ENCODE measurements at places on chromosomes 6 and 20.

DNA sequence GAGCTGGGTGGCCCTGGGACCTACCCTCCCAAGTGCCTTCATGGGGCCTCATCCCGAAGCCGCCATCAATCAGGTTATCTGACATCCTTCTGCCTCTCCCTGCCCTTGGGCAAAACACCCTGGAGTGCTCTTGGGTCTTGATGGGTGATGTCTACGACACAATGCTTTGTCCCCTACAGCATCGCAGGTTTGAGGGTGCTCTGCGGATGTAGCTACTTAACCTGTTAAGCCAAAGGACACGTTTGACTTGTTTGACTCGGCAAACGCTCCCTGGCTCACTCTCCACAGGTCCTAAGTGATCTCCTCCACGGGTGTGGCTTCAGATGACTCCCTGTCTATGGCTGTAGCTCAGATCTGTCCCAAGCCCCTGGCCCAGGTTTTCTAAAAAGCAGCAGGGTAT lies 35.6 kb downstream of the TBC1D7 start:
- DNase-seq = no peak

- DNase-seq = no peak
These were observed 2.5 kb downstream of the NTSR1 start for GRCh38 chr20:62710886-62711702.

DNA sequence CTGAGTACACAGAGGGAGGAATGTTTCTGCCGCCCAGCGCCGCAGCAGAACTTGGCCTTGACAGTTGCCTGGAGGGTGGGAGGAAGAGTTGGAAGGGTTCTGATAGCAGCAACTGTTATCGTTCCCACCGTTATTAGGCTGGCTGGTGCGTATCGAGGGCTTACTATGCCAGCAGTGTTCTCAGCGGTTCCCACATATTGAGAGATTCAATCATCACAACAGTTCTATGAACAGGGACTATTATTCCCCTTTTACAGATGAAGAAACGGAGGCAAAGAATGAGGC lies 380.1 kb upstream of the SULF2 start:
- no peak for DNase-seq

- no peak for DNase-seq
These were observed 16.5 kb upstream of the NNAT start for GRCh38 chr20:37504404-37505096.

DNA sequence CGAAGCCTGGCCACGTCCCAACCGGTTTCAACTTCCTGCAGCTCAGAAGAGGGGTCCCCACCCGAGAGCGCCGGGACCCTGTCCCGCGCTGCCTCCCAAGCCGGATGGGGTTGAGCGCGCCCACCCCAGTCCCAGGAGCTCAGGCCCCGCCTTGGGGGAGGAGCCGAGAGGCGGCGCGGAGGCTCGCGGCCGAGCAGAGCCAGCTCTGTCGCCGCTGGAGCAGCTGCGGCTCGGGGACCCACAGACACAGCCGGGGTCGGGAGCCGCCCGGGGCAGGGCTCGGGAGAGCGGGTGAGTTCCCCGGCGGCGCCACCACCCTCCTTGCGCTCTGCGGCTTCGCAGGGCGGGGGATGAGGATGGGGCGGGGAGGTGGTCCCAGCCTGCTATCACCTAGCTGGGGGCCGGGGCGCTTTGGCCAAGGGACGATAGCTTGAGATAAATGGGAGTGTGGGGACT lies at the start of gene PPP1R16B:
PPP1R16B (plus strand) TSS at position 196 of the 456 bp plus-strand sequence. CDS start 30,229 bp downstream, outside the sequence.
- DNase-seq = peak; percentile 83

DNA sequence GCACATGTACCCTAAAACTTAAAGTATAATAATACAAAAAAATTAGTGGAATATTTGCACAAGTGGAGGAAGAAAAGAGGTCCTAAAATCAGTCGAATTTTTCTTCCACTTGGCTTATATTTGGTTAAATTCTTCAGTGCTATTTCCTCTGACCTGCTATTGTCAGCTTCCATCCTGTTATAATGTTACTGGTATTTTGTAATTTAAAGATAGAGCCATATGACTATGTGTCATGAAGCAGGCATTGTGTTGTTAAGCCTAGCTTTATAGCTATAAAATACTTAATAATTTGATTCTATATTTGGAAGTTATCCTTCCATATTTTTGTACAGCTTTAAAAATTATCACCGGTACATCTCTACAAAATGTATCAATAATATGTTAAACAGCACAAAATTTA lies 455.9 kb upstream of the MARCKS start:
- no peak for DNase-seq

GRCh38 chr6:146700078-146700686 lies 101.4 kb downstream of the ADGB start:
- DNase-seq = peak; percentile 48

DNA sequence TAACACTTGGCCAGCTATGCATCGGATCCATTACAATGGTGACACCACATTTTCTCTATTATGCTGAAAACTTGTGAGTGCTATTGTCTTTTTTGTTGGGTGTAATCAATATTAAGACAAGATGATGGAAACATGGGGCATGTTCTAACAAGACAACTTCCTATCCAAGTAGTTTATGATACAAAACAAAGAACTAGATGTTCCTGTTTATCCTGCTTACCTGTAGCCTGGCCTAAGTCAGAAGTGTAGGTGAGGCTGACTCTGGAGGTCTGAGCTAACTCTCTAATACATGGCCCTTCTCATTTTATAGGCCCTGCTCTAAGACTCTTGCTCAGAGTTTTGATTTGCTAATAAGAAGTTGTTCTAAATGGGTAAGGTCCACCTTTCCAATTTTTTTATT lies 242.4 kb upstream of the STXBP5 start:
- DNase-seq = no peak

GRCh38 chr6:36692220-36692619 lies 5.4 kb upstream of the RAB44 start:
- peak; percentile 81 for DNase-seq

GRCh38 chr6:113433335-113433991 lies 423.7 kb upstream of the MARCKS start:
- DNase-seq = peak; percentile 24

DNA sequence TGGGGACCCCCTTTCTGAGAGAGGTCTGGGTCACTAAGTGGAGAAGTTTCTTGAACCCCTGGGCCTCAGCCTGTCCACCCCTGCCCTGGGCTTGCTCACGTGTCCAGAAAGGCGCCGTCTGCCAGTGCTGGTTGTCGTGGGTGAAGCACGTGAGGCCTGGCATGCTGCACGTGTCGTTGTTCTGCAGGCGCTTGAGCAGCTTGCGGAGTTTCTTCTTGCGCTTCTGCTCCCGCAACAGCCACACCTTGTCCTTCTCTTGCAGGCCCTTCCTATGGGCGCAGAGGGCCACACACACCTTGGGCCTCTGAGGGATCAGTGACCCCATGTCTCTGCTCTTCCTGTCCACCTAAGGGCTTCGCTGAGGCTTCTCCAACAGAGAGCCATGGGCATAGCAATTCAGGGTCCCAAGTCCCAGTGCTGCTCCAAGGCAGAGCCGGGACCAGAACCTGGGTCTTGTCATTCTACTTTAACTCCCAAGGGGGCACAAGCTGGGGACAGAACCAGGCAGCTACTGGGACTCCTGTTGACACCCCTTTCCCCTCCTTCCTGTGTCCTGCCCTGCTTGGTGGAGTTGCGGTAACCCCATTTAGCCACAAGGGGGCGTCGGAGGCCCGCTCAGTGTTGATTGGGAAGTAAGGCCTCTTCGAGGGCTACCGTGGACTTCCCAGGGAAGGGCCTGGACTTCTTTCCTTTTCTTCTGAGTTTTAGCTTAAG lies 121.8 kb downstream of the SULF2 start:
- DNase-seq = peak; percentile 68

- no peak for DNase-seq
These were observed 44.3 kb upstream of the FRMD1 start for GRCh38 chr6:168123165-168123911.

GRCh38 chr20:2771631-2772080 lies 28.8 kb downstream of the CPXM1 start:
- no peak for DNase-seq

DNA sequence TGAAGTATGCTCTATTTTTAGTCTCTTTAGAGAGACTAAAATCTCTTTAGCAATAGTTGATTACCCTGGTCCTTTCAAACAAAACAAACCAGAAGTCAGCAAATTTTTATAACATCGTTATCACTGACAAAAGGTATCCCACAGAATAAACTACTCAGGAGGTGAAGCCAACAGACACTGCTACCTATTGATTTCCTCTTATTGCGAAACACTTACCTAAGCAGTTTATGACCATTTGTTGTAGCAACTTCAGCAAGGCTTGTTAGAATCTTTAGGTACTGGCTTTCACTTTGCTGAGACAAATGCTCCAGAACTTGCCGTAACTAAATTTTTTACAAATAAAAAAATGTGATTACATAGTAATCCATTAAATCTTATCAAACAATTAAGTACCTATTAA lies 64.4 kb downstream of the HACE1 start:
- DNase-seq = no peak

DNA sequence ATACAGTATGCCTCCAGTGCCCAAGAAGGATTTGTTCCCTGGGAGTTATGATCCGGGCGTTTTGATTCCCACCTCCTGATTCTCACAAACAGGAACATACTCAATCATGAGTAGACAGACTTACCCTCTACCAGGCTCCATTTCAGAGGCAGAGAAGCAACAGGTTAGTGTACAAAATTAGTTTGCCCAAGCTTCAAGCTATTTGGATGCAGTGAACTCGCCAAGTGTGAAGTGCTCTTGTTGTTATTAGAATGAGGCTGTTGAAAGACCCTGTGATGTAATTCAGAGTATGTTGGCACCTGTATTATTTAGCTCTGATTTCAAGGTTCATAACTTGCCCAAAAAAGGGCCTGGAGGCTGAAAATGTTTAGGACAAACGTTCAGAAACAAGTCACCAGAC lies 247.0 kb downstream of the PHACTR1 start:
- no peak for DNase-seq

- no peak for DNase-seq
These were observed 107.1 kb upstream of the BACH2 start for GRCh38 chr6:90403489-90404381.

DNA sequence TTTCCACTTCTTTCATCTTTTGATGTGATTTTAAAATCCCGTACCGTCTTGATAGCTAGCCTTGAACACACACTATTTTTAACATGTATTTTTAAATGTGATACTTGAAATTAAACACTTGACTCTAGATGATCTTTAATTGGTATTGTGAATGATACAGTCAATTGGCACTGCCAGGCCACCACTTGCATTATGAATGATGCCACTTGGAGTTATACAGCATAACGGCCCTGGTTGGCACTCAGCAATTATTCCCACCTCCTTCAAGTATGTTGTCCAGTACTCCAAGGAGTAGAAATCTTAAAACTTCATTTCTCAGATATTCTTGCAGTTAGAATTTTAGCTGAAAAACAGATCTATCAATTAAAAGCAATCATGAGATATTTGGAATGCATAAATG lies 62.9 kb downstream of the TENT5A start:
- DNase-seq = no peak

DNA sequence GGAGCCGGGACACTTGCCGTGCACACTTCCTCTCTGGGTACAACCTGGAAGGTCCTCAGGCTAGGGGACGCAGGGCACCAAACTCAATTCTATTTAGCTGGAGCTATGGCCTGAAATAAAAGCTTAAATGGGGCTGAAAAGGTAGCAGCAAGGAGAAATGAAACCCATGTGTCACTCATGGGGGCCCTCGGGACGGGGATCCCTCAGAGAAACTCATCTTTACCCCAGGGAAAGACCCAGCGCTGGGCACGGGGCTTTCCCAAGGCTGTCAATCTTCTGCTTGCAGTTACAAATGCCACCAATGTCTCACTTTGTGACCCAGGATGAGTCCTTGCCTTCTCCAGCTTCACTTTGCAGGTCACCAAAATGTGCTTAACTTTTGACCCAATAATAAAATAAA lies 16.5 kb downstream of the SNAI1 start:
- DNase-seq = no peak

- DNase-seq = no peak
These were observed 2.3 kb downstream of the LRP11 start for GRCh38 chr6:149861603-149862423.

DNA sequence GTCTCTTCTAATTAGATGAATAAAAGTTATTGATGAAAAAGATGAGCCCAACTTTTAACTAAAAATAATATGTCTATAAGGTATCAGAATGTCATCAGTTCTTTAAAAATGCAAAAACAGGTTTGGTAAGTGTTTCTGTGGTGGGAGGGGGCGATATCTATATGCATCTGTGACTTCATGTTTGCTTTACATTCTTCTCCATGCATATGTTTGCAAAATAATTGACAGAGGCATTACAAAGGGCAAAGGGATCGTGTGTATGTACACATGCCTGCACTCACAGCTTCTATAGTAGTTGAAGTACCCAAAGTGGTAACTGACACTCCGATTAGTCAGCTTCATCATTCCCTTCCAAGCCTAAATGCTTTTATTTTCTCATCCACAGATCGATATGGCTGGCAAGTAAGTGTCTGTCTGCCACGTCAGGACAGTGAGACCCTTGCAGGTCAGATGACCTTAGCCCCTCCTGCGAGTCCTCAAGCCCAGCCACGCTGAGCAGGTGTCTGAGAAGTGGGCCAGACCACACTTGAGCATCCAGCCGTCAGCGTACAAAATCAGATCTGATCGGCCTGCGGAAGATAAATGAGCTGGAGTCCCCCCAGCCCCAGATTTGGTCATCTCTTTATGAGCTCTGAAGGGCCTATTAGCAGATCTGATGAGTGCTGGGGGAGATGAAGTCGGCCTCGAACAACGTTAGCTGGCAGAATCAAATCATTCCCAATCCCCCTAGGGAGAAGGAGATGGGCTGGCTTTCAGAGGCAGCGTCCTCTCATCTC lies 369.1 kb downstream of the MAFB start:
- no peak for DNase-seq

Measured in CD4-positive, alpha-beta T cell treated with Interleukin-4 for 1 hour (primary cell).